RPMI8226 (cell line): ENCODE measurements at places on chromosomes 2 and 18.

DNA sequence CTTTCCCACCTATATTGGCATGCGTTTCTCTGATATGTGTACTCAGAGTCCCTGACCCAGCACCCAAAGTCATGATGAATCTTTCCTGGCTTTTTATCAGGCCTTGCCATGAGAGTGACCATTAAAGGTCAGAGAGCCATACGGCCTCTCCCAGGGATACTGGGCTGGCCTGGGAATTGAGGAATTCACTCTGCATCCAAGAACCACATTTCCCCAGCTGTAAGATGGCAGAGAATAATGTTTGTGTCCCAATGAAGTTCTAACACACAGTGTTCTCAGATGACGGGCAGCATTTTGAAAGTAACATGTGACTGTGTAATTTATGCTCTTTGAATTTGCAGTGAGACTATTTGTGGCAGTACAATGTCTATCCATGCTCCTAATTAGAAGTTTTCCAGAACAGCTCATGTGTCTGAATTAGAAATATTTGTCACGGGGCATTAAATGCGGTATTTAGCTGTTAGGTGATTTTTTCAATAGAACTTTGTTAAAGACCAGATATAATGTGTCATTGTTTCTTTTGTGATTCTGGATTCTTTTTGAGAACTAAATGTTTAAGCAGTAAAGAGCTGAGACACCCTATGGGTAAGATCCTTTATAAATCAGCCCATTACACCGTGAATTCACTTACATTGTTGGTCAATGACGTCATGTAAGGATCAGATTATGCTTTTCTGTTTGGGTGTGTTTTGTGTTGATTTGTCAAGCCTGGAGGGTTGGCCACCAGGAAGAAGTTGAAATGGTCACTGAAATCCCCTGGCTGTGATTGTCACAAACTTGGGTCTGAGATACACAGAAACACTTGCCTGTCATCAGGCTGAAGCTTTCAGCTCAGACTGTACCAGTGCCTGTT, 7.3 kb upstream of the SLC3A1 start:
- no peak for DNase-seq

DNA sequence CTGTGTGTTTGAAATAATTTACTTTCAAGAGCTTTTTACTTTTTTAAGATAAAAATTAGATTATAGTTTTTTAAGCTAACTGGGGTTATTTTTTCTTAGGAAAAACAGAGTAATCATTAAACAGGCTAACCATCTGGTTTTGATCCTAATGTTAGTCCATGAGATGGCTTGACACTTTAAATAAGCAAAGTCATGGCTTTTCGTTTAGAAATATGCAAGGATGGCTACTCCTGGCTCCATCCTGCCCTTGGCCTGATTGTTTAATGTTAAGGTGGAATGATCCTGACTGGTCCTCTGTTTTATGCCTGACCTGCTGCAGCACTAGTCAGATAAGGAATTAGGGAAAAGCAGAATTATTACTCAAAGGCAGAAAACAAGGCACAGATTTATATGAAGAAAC, 39.7 kb upstream of the PNPT1 start:
- DNase-seq = no peak

DNA sequence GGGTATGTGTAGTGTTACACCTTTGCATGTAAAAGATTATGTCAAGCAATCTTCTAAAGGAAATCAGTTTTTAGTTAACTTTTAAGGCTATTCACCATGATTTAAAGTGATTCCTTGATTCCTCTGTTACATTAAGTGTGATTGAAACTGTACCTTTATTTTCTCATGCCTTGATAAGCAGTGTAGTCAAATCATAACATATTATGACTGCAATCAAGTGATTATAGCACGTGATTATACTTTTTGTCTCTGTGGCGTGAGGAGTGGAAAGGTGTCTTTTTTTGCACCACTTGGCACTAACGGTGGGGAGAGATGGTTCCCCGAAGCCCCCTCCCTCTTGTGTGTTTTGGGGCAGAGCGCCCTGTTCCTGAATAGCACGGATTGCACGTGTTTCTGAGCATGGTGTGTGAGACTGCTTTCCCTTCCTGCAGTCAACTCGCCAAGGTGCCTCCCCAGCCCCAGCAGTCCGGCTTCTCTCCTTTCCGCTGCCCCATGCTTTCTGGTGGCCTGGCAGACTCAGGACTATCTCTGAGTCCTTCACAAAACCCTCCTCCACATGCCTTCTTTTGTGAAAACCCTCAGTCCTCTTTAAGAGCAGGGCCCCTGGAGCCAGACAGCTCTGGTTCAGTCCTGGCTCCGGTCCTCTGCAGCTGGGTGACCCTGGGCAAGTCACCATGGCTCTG, 68.4 kb downstream of the AGAP1 start:
- no peak for DNase-seq

DNA sequence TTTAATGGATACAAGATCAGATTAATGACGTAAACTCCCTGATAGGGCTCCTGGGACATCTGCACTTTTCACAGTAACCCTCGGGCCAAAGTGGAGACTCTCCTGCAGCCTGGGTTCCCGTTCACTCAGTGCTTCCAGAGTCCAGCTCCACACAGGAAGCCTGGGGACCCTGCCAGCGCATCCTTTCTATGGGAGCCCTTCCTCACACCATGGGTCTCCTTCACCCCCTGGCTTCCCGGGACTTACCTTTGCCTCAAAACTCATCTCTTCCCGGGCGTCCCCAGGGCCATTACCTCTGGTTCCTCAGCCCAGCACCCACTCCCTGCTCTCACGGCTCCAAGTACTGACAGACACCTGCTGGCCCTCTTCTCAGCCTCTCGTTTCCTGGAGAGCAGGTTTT, 40.7 kb upstream of the KLF11 start:
- DNase-seq = no peak

DNA sequence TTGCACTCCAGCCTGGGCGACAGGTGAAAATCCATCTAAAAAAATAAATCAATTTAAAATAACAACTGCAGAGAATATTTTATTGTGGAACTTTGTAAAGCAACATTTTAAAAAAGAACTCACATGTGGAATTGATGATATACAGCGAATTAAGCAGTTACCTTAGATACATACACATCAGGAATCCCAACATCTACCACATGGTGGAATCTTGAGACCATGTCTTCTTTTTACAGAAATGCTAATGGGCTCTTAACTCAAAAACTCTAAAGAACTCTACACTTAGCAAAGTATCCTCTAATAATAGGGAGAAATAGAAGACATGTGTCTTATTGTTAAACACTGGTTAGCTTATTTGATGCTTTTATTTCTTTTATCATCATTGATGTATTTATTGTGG, 373.6 kb downstream of the CDH7 start:
- DNase-seq = no peak

DNA sequence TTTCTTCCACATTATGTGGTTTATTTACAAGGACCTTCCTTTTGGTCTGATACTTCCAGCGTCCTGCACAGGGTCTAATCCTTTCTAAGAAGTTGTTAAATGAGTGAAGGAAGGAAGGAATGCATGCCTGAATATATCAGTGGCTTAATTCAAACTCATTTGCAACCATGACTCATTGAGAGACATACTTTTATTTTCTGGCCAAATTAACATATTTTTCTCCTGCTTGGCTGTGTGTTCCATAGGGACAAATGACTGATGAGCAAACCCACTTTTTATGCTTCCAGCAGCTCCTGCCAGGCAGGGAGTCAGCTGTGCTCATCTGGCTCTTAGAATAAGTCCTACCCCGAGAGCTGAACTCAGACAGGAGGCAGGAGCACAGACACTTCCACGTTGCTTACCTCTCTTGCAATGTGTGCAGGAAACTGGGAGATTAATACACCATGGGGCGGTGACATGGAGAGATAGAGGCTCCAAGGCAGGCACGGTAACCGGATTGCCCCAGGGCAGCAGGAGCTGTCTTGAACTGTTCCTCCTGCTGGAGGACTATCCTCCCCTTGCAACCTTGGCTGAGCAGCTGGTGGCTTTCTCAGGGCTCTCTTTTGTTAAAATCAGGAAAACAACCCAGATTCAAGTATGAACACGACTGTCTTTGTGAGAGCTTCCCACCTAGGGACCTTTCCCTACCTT, 667.5 kb upstream of the HS6ST1 start:
- DNase-seq = no peak

DNA sequence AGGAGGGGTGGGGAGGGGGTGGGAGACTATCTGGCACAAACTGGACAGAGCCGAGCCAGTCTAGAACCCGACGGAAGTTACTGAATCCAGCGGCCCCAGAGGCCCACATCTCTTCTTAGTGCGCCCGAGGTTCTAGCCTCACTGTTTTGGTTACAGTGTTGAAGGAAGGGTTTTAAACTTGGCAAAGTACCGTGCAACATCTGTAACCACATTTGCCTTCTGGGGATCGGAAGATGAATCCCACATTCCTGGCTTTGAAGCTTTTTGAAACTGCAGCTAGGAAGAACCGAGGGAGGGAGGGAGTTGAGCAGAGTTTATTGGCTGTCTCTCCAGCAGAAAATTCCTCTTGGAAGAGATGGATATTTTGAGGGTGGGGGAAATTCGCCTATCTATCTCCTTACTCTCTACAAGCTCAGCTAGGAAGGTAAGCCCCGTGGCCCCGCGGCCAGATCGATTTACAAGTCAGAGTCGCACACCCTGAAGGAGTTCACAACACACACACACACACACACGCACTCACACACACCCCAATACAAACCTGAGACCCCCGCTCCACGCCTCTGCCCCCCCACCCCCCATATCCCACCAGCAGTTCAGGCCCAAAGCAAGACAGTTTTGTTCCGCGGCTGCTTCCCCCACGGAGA, 1.0 kb downstream of the ACVR1 start:
- peak; percentile 30 for DNase-seq

- no peak for DNase-seq
These were observed 90.3 kb downstream of the PRPF40A start for GRCh38 chr2:152626911-152627339.

GRCh38 chr18:36814994-36815393, 13.8 kb downstream of the TPGS2 start:
- no peak for DNase-seq

DNA sequence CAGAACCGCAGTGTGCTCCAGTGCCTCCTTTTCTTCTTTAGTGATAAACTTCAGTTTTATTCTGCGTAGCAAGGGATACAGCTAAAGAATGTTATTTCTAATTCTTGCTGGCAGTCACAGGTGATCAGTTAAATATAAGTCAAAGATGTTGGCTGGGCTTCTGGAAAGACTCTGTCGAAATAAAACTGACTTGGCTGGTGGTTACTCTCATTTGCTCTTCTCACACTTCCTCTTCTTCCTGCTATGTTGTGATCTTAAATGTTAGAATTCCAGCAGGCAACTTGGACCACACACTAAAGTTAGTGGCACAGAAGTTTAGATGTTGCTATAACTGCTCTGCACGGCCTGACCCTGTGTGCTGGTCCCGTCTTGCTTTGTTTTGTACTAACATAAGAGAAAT, 278.6 kb downstream of the CDH19 start:
- no peak for DNase-seq

DNA sequence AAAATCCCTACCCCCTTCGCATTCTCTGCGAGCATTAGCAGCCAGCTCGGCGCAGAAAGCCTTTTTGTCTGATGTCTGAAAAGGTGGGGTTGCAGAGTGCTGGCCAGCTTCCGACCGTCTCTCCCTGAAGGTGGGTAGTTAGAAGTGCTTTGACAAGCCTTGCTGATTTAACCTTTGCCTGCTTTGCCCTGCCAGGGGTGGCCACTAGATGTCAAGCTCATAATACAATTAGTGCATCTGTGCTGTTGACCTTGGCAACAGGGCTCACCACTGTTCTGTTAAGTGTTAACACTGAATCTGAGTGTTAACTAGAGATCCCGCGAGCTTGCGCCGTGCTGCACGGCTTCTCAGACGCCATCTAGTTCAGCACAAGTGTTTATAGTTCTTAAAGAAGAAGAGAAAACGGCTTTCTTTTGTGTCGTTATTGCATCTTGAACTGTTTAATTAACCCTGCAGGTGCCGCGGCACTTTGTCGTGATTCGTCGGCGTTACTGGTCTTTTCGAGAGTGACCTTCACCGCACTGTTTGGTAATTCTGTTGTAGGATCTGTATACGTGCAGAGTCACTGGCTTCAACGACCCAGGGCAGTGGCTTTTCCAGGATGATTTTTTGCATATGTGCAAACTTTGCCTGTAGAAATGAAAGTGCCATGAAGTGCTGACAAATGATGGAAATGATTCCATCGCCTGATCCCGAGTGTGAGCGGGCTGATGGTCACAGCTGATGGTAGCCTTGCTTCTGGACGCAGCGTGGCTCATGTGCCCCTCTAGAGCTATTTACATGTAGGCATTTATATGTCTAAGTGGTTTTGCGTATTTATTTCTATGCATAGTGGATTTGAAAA, 5.5 kb downstream of the SALL3 start:
- peak; percentile 49 for DNase-seq

GRCh38 chr2:224904381-224904780, 137.9 kb downstream of the DOCK10 start:
- no peak for DNase-seq

- DNase-seq = no peak
These were observed 115.7 kb upstream of the MSTN start for GRCh38 chr2:190178066-190178722.

DNA sequence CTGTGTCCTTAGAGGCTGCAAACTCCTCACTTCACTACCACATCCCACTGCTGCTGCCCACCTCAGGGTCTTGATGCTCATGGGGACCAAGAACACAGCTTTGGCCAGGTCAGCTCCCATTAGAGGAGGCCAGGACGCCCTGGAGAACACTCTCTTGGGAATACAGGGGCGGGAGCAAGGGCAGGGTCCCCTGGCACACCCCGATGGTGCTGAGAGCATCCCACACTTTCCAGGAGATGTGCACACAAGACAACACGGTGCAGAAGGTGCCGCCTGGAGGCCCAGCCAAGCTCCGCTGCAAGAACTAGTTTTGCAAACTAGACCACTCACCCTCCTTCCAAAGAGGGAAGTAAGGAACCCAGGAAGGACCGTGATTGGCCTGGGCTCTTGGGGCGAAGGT, 304.4 kb upstream of the SALL3 start:
- no peak for DNase-seq

DNA sequence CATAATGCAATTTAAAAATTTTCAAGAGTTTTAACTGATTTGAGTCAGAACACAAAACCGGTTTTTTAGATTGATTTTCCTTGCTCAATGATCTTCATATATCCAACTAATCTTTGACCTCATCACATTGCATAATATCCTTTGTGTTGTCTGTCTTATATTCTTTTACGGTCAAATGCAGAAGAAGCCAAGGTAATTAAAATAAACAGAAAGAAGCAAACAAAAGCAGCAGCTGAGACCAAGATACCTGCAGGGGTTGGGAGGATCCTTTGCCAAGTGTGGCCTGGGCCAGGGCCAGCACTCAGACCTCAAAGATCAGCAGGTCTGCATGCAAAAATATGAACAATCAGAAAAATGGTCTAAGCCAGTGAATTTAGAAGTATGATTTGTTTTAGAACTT, 428.9 kb upstream of the NETO1 start:
- DNase-seq = peak; percentile 55
